ENCODE measurements at places on chromosomes 12 and 14.

GRCh38 chr14:21686468-21686867 is 12.8 kb upstream of the OR4E1 start:
- no peak for DNase-seq

GRCh38 chr14:80264702-80265101 is 53.4 kb upstream of the DIO2 start:
- no peak for DNase-seq

DNA sequence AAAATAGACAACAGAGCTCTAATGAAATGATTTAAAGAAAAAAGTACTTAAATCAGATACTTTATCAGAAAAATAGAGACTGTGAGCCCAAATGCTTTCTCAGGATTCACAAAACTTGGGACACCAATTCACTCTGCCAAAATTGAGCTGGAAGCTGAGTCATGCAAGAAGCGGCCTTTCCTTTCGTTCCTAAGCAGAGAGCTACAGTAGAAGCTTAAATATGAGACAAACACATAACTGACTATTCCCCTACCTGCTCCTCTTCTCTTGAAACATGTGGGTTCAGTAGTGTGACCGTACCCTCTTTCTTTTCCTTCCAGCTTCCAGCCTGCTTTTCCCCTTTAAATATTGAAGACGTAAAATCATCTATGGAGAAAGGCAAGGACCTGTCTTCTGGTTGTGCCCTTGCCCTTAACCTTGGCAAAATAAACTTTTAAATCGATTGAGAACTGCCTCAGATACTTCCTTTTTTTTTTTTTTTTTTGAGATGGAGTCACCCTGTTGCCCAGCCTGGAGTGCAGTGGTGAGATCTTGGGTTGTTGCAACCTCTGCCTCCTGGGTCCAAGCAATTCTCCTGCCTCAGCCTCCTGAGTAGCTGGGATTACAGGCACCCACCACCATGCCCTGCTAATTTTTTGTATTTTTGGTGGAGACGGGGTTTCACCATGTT is 4.4 kb upstream of the SDS start:
- no peak for DNase-seq

- DNase-seq = peak; percentile 61
Observed at GRCh38 chr12:56118688-56119357, 757 bp downstream of the ZC3H10 start.

- no peak for DNase-seq
Observed at GRCh38 chr14:22689199-22689598, 45.0 kb upstream of the OR6J1 start.

DNA sequence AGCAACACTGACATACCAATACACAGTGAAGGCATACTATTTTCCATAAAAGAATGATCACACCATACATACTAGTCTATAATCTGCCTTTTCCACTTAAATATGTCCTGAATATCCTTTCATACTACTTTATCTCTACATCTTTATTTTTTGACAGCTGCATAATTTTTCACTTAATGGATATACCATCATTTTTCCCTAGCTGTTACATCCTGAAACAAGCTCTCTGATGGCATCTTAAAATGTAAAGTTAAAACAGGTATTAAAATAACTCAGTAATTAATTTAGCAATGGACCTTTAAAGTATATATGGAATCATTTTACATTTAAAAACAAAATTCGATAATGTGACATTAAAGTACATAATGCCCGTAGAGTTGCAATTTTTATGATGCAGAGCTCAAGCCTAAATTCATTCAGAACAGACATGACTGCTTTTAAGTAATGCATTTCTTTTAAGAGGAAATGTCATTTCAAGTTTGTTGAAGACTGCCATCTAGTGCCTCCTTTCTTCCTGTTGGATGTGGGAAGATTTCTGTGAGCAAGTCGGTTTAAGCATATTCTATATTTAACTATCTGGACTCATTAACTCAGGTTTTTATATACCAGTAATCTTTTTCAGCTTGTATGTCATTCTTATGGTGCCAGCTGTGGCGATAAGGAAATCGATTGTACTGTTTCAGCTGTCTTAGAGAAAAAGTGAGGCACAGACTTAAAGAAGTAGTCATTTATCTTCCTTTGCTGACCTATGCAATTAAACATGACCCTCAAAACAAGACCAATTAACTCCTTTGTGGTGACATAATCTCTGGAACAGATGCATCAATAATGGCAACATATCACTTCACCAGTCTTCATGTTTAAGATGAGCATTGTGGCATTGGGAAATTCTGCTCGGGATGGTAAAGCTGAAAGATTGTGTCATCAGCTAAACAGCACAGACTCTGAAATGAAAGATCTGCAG is 20.3 kb downstream of the PRICKLE1 start:
- DNase-seq = no peak

- no peak for DNase-seq
Observed at GRCh38 chr12:51851413-51852124, 3.1 kb upstream of the FIGNL2 start.

DNA sequence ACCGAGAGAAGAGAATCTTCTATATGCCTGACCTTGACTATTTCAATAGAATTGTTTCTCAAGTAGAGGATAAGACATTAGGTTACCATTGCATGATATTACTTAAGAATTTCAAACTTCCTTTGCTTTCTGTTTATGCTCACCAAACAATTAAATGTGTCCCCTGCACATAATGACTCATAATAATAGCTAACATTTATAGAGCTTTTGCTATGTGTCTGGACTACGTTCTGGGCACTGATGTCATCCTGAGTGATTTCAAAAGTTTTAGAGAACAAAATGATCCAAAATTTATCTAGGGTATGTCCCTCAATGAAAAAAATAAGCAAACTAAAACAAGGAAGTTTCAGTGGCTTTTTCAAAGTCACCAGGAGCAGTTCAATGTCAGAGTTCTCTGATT is 38.8 kb downstream of the SLC15A5 start:
- no peak for DNase-seq

- DNase-seq = no peak
Observed at GRCh38 chr14:65117769-65118745, 15.7 kb upstream of the MAX start.

- no peak for DNase-seq
Observed at GRCh38 chr12:108432423-108433121, 82.5 kb upstream of the FICD start.

- no peak for DNase-seq
Observed at GRCh38 chr14:71714225-71714624, 218.0 kb upstream of the RGS6 start.

GRCh38 chr12:132622437-132623071 is 4.0 kb downstream of the P2RX2 start:
- peak; percentile 54 for DNase-seq

DNA sequence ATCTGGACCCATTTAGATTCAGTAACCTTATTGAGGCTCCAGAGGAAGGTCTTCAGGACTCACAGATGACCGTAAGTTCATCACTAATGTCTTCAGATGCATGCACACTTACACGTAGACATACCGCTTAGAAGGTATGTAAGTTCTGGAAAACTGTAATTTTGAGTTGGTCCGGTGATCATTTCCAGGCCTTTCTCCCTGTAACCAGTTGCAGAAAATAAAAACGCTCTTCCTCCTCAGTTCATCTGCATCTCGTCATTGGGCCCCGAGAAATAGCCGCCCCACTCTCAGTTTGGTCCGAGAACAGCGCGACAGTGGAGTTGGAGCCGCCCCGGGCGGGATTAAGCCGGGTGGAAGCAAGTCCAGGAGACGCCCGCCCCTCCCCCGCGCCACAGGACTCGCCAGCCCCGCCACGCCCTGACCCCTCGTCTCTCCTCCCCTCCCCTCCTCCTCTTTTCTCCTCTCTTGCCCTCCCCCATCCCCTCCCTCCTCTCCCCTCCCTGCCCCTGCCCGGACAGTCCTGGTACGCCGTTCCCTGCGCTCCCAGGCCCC is 83.7 kb downstream of the TNFAIP2 start:
- peak; percentile 83 for DNase-seq

- DNase-seq = peak; percentile 66
Observed at GRCh38 chr12:49098035-49098451, 3.4 kb upstream of the DHH start.

- no peak for DNase-seq
Observed at GRCh38 chr12:71871116-71871515, 31.6 kb downstream of the TBC1D15 start.

- no peak for DNase-seq
Observed at GRCh38 chr12:26871985-26872384, 39.0 kb upstream of the ITPR2 start.

GRCh38 chr12:24044941-24045703 is 95.7 kb upstream of the SOX5 start:
- DNase-seq = no peak

- DNase-seq = no peak
Observed at GRCh38 chr12:11981121-11981733, 89.5 kb upstream of the BCL2L14 start.

DNA sequence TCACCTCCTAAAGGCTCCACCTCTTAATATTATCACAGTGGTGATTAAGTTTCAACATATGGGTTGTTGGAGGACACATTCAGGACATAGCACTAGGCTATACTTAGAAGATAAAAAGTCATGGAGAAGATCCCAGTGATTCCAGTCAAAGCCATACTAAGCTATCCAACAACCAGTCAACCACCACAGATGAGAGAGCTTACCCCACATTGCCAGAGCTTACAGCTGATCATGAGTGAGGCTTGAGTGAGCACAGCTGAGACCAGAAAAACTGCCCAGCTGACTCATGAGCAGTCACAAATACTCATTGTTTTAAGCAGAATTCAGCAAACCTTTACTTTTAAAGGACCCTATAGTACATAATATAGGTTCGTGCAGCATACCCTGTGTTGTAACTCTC is 85.1 kb downstream of the DRAM1 start:
- DNase-seq = no peak

DNA sequence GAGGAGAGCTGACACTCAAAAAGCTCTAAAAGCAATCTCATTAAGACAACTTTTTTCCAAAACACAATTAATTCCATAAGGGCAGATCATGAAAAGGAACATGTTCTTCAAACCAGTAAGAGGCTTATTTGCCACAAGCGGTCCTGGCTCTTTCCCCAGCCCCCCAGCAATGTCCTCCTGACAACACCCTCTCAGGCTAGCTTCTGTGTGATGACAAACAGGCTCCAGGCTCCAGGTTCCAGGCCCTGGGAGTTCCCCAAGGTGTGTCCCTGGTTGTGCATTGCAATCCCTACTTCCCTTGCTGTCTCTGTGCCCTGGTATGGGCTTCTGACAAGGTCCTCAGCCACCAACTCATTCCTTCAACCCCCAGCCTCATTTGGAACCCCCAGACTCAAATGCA is 8.9 kb downstream of the HVCN1 start:
- no peak for DNase-seq

GRCh38 chr14:55625481-55625880 is 45.5 kb downstream of the KTN1 start:
- no peak for DNase-seq

GRCh38 chr14:82046512-82047226 is 513.0 kb upstream of the SEL1L start:
- DNase-seq = no peak

DNA sequence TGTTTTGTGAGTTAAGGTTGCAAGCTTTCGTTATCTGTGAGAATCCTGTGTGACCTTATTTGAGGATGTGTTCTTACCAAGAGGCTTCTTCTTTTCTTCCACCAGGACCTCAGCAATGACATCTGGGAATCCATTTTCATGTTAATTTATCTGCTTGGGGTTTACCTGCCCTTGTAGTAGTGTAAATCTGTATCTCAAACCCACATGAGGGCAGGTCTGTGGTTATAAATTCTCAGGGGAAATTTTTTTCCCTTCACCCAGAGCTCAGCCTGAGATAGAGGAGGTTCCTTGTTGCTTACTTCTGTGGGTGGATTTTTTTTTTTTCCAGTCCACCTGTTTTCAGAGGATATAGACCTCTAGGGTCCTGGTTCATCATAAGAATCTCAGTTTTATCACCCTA is 70.8 kb downstream of the AKAP6 start:
- no peak for DNase-seq

DNA sequence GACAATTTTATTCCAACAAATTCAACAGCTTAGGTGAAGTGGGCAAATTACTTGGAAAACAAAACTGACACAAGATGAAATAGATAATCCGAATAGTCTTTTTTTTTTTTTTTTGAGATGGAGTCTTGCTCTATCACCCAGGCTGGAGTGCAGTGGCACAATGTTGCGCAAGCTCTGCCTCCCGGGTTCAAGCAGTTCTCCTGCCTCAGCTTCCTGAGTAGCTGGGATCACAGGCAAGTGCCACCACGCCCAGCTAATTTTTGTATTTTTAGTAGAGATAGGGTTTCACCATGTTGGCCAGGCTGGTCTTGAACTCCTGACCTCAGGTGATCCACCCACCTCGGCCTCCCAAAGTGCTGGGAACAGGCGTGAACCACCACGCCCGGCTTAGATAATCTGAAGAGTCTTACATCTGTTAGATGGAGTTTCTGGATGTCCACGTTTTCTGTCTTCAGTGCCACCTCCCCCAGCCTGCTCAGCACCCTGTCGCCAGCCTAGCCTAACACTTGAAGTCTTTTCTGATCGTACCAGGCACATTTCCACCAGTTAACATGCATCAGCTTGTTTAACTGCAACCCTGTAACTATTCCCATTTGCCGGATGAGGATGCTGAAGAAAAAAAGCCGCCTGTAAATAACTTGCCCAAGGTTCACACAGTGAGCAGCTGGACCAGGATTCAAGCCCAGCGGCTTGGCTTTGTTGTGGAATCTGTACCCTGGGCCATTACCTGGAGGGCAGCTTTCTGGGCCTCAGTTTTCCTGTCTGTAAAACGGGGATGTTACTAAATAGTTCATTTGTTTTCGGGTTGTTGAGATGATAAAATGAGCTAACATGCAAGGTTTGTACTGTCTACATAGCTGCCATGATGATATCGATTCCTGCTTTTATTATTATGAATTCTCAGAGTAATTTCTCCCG is 26.4 kb downstream of the FBRSL1 start:
- DNase-seq = no peak

GRCh38 chr12:52865090-52865944 is 16.5 kb upstream of the KRT78 start:
- DNase-seq = peak; percentile 79

DNA sequence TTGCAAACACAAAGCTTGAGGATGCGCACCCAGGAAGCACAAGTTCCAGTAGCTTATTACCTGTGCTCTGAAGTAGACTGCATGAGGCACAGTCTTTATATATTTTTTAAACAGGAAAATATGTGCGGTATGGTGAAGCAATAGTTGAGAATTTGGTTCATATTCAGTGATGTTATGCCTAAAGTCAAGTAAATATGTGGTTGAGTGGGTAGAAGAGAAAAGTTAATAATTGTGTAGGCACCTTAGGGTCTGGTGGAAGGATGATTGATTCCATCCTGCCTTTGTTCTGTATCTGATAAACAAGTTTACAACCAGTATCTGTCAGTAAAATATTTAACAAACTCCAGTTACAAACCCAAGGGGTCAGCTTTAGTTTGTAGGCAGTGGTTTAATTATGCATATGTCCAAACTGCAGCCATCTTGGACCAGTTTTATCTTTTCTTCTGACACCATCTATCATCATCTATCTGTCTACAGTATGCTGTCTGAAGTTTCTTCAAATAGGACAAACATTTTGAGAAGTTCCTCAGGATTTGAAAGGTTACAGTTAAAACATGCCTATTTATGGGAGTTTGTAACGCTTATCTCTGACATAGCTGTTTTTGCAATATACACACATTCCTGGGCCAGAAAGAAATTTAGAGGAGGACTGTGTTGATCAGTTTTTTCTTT is 10.8 kb downstream of the SINHCAF start:
- DNase-seq = no peak

GRCh38 chr12:27539191-27539631 is 15.2 kb downstream of the PPFIBP1 start:
- no peak for DNase-seq

GRCh38 chr14:71403656-71404055 is 496.4 kb downstream of the PCNX1 start:
- DNase-seq = no peak
